Amygdala (tissue), 56 donors: ENCODE measurements at places on chromosomes 5 and 9.

- no peak for DNase-seq
Measured at GRCh38 chr5:16616536-16617273, at the start of gene RETREG1. RETREG1 (minus strand) TSS chr5:16616997; CDS start chr5:16616971, 26 bp downstream.

GRCh38 chr5:120769312-120769872, 305.3 kb downstream of the PRR16 start:
- DNase-seq: no peak

GRCh38 chr5:52449516-52449915, 338.2 kb upstream of the ITGA1 start:
- DNase-seq: no peak

DNA sequence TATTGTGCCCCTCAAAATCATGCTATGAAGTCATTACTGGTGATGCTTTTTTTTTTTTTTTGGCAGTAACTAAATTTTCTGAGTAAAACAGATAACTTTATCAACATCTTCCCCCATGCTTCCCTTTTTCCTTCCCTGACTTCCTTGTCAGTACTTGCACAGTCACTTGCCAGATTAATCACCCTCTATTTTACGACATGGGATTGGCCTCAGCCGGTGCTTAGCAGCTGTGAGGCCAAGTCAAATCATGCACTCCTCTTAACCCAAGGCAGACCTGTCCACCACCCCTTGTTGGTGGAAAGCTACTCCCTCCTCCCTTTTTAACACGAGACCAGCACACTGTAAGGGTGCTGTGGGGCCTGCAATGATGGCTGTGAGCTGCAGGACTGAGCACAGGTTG, 118.0 kb upstream of the OTULINL start:
- no peak for DNase-seq

DNA sequence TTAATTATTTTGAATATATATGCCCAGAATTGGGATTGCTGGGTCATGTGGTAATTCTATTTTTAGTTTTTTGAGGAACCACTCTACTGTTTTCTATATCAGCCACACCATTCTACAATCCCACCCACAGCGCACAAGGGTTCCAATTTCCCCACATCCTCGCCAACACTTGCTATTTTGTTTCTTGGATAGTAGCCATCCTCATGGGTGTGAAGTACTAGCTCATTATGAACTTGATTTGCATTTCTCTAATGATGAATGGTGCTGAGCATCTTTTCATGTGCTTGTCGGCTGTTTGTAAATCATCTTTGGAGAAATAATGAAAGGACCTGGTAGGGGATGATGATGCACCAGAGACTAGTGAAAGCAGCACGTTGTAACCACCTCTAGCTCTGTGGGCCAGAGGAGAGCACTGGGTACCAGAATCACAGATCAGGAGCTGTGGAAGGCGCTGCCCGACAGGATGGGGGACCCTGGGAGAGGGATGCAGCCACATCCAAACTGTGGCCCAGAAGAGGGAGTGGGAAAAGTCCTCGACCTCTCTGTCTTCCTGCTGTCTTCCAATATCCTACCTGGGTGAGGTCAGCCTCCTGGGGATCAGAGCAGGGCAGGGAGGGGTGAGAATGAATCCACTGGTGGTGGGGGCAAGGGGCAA, 155.4 kb downstream of the RGS3 start:
- DNase-seq: no peak

- no peak for DNase-seq
Measured at GRCh38 chr9:113641100-113641885, 177.8 kb downstream of the RGS3 start.

- DNase-seq: no peak
Measured at GRCh38 chr9:4371108-4371507, 71.2 kb upstream of the GLIS3 start.

- no peak for DNase-seq
Measured at GRCh38 chr5:61496860-61497259, 164.8 kb downstream of the ZSWIM6 start.

- no peak for DNase-seq
Measured at GRCh38 chr9:120688758-120689157, 25.5 kb downstream of the MEGF9 start.
